ENCODE measurements at places on chromosomes 3 and 15.

DNA sequence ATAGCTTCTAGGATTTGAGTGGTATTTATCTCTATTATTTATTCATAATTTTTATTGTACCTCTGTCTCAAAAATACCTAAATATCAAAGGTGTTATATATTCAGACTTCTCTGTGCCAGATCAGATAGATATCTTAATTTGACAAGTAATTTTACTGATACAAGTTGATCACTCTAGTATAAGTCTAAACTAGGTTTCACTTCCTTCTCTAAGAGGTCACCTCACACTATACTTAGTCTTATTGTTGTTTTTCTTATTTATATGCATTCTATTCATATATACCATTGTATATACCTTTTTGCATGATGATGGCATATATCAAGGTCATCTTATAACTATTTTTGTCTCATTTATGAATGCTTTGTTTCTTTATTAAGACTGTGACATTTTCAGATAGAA lies 26.4 kb upstream of the HGD start:
- no peak for DNase-seq

- DNase-seq: no peak
Measured at GRCh38 chr3:164377466-164377865, 700.8 kb downstream of the SI start.

DNA sequence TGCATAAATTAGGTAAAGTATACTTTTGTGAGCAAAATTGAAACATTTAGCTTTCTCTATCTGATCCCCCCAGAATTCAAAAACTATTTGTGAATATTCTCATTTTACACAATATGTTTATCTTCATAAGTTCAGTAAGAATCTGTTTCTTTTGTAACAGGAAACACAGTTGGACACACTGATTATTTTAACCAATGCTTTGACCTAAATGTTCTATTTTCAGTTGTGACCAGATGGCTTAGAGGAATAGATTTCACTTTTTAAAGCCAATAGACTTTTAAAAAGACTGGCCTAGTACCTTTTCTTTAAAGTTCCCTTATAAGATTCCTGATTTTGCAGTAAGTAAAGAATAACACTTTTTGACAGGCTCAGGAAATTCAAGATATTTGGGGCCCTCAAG lies 74.0 kb upstream of the STRIT1 start:
- DNase-seq: no peak

DNA sequence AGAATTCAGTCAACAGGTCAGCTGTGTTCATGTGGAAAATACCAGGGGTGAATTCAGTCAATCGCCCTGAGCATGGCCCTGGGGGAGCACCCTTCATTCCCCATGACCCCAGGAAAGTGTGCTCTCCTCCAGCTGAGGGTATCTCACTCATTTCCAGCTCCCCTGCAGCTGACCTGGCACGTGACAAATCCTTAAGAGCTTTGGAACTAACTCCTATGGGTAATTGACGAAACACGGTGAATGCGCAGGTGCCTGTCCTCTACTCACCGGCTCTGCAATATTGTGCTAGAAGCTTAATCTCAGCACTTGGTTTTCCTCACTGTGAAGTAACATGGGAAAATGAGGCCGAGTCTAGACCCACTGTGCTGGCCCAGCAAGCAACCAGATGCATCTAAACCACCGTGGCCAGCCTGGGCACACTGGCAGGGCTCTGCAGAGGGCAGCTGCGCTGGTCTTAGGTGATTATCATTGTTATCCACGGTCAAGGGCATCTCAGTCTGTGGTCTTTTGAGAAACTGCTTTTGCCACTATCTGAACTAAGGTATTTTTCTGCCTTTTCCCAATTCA lies 63.1 kb downstream of the SPSB4 start:
- no peak for DNase-seq

DNA sequence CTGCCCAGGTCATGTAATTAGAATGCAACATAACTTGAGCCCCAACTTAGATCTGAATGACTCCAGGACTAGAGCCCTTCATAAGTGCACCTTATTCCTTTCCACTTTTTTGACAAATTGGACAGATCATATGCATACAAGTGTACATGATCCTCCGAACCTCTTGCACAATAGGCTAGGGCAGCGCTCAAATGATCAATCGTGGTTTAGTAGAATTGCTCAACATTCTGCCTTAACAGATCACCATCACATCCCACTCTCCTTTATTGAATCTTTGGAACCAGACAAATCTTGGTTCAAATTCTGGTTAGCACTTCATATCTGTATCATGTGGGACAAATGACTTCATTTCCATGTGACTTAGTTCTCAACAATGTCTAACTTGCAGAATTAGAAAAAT lies 106.8 kb upstream of the CDIN1 start:
- DNase-seq: no peak

DNA sequence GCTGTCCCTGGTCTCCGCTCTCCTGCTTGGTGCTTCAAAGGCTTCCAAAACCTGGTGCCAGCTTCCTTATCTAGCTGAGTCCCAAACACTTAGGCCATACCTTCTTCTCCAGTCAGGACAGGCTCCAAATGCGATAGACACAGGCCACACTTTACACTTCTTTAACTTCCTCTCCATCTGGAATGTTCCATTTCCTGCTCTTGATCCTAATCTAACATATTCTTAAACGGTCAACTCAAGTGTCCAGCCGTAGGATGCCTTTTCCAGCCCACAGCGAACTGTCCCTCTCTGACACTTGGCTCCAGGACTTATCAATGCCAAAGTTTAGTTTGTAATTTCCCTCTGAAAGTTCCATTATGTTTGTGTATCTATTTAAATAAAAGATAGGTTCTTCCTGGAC lies 19.2 kb upstream of the PLA2G4F start:
- no peak for DNase-seq

GRCh38 chr3:65330072-65330471 lies 642.3 kb upstream of the ADAMTS9 start:
- no peak for DNase-seq

- no peak for DNase-seq
Measured at GRCh38 chr3:159749406-159749805, 239.2 kb upstream of the IL12A start.

GRCh38 chr3:31354373-31354772 lies 178.4 kb upstream of the STT3B start:
- DNase-seq: no peak

Measured in inflammatory macrophage treated with lipopolysaccharide for 1 hour (primary cell).